NCI-H1092 treated with DMSO at 0.1 percent for 48 hours (cell line): ENCODE measurements at places on chromosomes 11 and 22.

GRCh38 chr11:107197932-107198331 is 179.7 kb upstream of the GUCY1A2 start:
- no peak for DNase-seq

DNA sequence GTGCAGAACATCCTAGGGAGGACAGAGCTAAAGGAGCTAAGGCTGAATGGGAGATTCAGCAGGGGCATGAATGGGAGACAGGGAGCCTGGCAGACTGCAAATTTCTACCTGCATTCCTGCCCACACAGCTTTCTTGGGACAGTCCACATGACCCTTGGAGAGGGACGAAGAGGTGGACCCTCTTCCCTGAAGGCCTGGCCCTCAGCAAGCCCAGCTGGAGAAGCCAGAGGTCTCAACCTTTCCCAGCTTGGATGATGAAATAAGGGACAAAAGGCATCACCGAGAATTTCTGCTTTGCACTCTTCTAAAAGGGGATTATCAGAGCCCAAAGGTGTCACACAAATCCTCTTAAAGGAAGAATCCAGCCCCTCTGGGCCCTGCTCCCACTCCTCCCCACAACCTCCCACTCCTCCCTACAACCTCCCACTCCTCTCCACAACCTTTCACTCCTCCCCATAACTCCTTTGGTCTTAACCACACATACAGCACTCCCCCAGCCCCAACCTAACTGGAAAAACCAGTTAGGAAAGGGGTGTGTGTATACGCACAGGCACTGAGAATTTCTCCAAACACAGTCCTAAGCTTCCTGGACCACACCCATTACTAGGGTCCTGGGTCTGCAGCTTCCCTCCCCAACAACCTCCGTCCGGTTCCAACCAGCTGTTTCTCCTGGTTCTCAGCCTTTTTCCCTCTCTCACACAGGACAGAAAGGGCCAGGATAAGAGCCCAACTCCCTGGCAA is 38.4 kb downstream of the RPL27A start:
- DNase-seq, result no peak

GRCh38 chr22:26713823-26714449 is 56.5 kb downstream of the MIAT start:
- no peak for DNase-seq

GRCh38 chr11:72774499-72774898 is 19.3 kb downstream of the STARD10 start:
- DNase-seq, result no peak

DNA sequence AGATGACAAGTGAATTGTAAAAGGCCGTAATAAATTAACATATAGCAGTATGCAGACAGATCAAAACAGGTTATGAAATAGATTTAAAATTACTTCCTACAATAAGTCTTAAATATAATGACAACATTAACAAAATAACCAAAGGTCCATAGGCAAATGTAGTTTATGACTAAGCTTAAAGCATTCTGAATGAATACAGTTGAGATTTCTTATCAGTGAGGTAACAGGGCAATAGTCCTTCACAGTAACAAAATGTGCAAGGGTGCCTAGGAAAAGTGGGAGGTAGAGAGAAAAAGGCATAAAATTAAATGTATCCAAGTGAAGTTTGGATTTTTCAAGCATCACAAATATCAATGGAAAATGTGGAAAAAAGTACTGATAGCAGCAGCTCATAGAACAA is 20.9 kb upstream of the P4HA3 start:
- no peak for DNase-seq

DNA sequence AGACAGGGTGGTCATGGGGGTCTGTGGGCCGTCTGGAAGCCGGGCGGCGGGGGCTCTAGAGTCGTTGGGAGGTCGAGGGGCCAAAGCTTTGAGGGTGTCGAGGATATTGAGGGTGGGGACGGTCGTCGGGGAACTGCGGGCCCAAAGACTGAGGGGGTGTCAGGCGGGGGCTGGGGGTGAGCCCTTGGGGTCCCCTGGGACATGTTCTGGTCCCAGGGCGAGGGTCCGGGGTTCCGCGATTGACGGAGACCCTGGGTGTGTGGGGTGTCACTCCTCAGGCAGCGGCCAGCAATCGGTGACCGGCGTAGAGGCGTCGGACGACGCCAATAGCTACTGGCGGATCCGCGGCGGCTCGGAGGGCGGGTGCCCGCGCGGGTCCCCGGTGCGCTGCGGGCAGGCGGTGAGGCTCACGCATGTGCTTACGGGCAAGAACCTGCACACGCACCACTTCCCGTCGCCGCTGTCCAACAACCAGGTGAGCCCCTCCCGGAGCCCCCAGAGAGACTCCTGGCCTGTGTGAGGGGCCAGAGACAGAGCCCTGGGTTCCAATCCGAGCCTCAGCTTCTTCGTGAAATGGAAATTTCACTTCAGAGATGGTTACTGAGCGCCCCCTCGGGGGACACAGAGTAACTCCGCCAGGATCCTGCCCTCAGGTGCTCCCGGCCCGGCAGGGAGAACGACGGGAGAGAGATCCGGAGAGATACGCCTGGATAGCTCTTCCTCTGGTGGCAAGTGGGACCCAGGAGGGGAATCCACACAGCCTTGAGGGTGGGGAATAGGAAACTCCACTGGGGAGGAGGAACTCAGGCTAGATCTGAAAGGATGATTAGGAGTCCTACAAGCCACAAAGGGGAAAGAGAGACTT is 714 bp downstream of the SDF2L1 start:
- peak; percentile 52 for DNase-seq

DNA sequence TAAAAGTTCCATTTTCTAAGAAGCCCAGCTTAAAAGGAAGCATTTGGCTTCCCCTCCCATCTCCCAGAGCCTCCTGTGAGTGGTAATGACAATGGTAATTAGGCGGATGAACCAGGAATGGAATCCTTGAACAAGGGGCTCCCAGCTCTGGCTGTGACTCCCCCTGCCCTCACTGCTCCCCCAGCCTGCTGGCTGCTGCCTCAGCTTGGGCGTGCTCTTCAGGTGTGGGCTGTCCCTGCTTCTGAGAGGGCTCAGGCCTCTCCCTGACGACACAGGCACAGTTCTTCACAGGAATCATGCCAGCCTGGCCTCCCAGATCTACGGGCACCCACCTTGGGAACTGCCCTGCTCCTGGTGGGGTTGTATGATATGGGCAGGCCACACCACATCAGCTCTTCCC is 81.7 kb upstream of the NARS2 start:
- DNase-seq, result no peak
